ENCODE measurements at places on chromosomes 6 and 20. TPM values are rescaled to one million over a fixed set of nuclear protein-coding genes. Genes with fewer than 3 reads are reported as not detected.

Gene TNFRSF6B
- total RNA-seq = 0.52 TPM

Gene PRDM13
- total RNA-seq = not detected

Gene BPI
- 0.32 TPM for total RNA-seq

Gene PEDS1
- total RNA-seq = 5.5 TPM

Gene ZFP57
- total RNA-seq = 2.8 TPM

Gene ARHGAP40
- total RNA-seq = not detected

Gene FNDC11
- total RNA-seq = 0.95 TPM

Gene C4B
- 15.4 TPM for total RNA-seq

Gene PDCD2
- total RNA-seq = 31.2 TPM

Data from bronchial smooth muscle cell (primary cell).